Activated naive CD4-positive, alpha-beta T cell treated with Interleukin-2 at 50 U/mL for 16 hours (primary cell): ENCODE measurements at places on chromosomes 2 and 18.

- DNase-seq = no peak
These were observed 526 bp downstream of the CHN1 start for GRCh38 chr2:175004730-175004979.

DNA sequence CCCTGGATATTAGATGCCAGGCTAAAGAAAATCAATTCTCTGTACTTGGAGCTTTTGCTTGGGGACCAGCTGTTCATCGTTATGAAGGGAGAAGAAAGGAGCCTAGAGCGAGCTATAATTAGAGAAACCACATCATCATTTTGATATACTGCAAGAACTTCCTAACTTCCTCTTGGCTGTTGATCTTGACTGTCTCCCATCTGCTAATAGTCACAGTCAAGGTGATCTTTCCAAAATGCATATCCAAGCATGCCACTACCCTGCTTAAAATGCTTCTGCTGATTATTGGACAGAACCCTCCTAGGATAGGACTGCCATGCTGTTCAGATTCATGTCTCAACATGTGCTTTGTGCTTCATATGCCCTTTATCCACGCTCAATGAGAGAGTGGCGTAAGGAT, 54.8 kb downstream of the RAPGEF4 start:
- no peak for DNase-seq

DNA sequence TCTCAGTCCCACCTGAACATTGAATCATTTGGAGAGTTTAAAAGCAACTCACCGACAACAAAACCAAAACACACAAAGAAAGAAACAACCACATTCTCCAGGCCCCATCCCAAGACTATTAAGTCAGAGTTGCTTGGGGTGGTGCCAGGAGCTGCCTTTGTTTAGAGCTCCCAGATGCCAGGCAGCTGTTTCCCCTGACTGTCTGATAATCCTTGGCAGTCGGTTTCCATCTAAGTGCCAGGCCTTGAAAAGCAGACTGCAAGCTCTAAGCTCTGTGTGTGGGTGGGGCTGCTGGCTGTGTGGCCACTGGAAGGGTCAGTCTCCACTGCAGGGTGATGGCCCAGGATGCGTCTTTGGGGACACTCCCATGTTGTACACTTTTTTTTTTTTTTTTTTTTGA, 255.3 kb upstream of the AGAP1 start:
- DNase-seq = no peak

GRCh38 chr2:63780518-63781155, 61.1 kb upstream of the UGP2 start:
- no peak for DNase-seq

GRCh38 chr2:7041421-7041820, 124.2 kb downstream of the RNF144A start:
- DNase-seq = no peak
